ENCODE measurements at places on chromosomes 11 and 22.

DNA sequence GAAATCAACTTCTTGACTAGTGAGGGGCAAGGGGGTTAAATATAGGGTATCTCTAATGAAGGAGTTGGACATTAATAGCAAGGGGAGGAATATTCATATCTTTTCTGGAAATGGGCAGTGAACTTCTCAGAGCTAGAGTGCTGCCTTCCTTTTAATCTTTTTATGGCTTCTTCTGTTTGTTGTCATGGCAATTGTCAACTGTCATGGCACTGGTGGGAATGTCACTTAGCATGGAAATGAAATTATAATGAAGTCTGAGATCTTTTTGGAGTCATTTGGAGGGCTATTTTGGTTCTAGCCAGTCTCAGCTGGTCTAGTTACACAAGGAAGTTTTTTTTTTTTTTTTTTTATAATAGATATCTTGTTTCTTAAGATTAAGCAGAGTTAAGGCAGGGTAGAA, 250.2 kb downstream of the AASDHPPT start:
- no peak for DNase-seq

- no peak for DNase-seq
These were observed 52.2 kb upstream of the CEP126 start for GRCh38 chr11:101862391-101863233.

- no peak for DNase-seq
These were observed 84.5 kb downstream of the DSCAML1 start for GRCh38 chr11:117712530-117712929.

DNA sequence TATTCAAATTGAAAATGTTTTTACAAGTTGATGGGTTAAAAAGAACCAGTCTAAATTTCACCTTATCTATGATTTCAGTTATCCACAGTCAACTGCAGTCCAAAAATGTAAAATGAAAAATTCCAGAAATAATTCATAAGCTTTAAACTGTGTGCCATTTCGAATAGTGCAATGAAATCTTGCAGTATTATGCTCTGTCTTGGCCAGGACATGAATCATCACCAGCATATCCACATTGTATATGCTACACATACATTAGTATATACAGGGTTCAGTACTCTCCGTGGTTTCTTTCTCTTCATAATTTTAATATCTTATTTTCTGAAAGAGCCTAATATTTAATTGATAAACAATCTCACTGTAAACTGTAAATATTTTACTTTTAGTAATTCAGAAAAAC, 45.9 kb downstream of the ARHGAP32 start:
- no peak for DNase-seq

DNA sequence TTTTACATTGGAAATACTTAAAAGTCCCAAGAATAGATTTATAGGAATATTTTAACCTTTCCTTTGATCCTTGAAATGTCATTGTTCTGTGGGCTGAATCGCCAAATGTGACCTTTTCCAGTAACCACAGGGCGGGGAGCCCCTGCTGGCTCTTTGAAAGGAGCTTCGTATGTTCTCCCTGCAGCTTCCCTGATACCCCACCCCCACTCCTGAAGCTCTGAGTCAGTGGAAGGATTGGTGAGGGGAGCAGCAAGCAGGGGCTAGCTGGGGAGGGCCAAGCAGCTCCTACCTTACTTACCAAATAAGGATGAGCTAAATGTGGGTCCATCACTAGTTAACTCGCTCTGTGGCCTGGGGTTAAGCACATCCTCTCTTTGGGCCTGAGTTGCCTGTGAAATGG, 87.7 kb downstream of the CHST1 start:
- no peak for DNase-seq

DNA sequence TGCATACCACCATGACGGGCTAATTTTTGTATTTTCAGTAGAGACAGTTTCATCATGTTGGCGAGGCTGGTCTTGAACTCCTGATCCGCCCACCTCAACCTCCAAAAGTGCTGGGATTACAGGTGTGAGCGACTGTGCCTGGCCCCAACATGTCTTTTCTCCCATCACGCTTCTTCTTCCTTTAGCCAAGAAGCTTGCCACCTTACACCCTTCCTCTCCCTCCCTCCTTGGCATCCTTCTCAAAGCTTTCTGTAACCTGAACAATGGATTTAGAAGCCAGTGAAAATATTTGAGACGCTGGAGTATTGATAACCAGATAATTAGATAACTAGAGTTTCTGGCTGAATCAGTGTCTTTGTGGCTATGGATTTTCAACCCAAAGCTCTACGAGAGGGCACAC, 11.3 kb upstream of the NNMT start:
- no peak for DNase-seq

- DNase-seq = peak; percentile 89
These were observed at the start of gene UBE2L3 for GRCh38 chr22:21567456-21568346. Gene UBE2L3, plus strand, starts transcription at chr22:21567714. Its CDS starts 31 bp downstream, at chr22:21567745.

DNA sequence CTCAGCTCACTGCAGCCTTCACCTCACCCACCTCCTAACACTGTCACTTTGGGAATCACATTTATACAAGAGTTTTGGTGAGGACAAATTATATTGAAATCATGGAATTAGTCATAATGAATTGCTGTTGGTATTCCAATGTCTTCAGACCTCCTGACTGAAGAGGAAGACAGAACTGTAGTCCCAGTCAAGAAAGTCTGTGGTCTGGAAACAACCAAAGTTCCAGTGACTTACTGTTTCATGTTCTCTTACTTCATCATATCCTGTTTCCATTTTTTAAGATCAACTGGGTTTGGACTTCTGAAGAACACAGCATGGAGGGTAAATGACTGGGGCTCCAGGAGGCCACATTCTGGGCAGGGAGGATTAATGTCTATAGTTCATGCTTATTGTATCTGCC, 43.0 kb upstream of the HIPK3 start:
- no peak for DNase-seq

DNA sequence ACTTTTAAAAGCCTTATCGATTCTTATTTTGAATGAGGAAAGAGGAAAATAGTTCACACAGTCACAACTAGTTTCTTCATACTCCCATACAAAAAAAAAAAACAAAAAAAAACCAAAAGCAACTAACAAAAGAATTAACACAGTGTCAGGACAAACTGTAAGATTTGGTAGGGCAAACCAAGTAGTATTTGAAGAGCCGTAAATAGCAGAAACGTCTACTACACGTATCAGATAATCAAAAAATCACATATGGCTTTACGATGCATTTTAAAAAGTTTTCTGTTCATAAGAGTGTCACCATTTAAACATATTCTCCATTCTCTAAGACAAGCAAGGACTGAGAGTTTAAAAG, 2.3 kb downstream of the PICALM start:
- DNase-seq = no peak

- DNase-seq = peak; percentile 85
These were observed 7.3 kb upstream of the NCF4 start for GRCh38 chr22:36853407-36854099.

DNA sequence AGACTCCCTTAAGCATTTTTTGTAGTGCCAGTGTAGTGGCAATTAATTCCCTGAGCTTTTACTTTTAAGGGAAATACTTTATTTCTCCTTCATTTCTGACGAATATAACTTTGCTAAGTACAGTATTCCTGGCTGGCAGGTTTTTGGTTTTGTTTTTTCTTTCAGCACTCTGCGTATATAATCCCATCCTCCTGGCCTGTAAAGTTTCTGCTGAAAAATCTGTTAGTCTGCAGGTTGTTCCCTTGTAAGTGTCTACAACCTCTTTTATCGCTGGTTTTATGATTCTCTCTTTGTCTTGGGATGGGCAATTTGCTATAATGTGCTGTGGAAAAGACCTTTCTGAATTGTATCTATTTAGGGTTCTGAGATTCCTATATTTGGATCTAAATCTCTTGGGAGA, 56.0 kb downstream of the KCNQ1OT1 start:
- no peak for DNase-seq

- no peak for DNase-seq
These were observed 330.4 kb downstream of the TMEM135 start for GRCh38 chr11:87368151-87368550.

GRCh38 chr11:28086569-28086968, 21.4 kb downstream of the KIF18A start:
- DNase-seq = no peak

DNA sequence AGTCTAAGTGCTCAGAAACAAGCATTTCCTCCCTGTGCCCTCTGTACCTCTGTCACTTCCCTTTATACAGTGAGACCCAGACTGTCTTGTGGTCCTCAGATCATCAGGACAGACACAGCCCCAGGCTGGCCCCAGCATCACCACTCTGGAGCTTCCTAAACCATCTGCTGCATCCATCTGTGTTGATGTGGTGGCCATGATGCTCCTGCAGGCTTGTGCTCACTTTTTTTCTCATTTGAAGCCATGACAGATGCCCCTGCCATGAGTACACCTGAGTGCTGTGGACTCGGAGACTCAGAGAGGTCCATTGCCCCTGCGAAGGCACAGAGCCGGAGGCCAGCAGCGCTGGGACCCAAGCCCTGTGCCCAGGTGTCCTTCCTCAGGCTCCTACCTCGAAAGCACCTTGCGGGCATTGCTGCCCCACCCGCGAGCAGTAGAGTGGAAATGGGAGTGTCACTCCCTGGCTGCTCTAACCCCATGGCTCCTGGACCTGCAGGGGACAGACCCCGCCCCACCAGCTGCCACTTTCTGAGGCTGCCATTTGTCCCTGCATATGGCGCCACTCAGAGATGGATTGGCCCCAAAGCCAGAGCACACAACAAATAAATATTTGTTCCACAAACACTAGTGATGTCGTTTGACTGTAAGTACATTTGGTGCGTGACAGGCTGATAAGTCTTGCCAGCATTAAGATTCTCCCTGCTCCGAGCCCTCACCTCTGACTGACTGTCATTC, 593.5 kb downstream of the TBC1D22A start:
- no peak for DNase-seq

DNA sequence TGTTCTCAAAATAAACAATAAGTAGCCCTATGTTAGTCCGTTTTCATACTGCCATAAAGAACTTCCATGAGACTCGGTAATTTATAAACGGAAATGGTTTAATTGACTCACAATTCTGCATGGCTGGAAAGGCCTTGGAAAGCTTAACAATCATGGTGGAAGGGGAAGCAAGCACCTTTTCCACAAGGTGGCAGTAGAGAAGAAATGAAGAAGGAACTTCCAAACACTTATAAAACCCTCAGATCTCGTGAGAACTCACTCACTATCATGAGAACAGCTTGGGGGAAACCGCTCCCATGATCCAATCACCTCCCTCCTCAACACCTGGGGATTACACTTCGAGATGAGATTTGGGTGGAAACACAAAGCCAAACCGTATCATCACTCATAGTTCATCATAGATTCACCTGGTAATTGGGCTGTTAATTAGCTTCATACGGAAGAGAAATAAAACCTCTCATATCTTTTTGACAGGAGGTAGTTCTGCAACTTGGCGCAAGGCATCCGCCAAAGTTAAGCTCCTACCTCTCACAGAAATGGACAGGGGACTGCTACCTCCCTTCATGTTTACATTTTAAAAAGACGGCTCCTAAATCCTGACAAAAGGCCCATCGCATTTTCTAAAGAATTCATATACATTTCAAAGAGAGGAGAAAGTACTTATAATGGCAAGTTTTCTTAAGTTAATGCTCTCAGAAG, 49.0 kb downstream of the MUC15 start:
- peak; percentile 45 for DNase-seq

GRCh38 chr11:76526878-76527277, 82.1 kb downstream of the EMSY start:
- DNase-seq = no peak

- DNase-seq = no peak
These were observed 6.5 kb downstream of the GAL3ST3 start for GRCh38 chr11:66042227-66042995.

- DNase-seq = peak; percentile 13
These were observed 21.0 kb upstream of the ADSL start for GRCh38 chr22:40325315-40325714.

DNA sequence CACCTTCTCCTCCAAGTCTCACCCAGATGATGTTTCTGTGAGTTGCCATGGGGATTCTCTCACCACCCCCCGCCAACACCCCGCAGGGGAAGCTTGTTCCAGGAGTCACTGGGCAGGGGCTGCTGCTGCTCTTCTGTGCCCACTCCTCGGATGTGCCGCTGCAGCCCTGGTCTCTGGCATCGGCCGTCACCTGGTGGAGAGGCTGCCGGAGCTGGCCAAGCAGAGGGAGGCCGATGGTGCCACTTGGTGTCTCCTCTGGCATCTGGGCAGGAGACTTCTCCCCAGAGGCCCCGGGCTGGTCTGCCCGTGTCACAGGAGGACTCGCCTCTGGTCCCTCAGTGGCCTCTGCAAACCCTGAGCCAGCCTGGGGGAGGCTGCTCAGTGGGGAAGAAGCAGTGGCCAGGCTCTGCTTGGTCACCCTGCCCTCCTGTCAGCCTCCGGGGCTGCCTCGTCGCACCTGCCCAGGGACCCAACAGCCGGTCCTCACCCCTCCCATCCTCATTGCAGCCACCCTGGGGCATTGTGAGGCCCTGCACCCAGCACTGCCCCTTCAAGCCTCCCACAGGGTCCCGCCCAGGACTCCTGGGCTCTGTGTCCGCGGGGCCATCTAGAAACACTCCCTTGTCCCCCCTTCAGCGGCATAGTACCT, 424 bp upstream of the ADORA2A start:
- no peak for DNase-seq

DNA sequence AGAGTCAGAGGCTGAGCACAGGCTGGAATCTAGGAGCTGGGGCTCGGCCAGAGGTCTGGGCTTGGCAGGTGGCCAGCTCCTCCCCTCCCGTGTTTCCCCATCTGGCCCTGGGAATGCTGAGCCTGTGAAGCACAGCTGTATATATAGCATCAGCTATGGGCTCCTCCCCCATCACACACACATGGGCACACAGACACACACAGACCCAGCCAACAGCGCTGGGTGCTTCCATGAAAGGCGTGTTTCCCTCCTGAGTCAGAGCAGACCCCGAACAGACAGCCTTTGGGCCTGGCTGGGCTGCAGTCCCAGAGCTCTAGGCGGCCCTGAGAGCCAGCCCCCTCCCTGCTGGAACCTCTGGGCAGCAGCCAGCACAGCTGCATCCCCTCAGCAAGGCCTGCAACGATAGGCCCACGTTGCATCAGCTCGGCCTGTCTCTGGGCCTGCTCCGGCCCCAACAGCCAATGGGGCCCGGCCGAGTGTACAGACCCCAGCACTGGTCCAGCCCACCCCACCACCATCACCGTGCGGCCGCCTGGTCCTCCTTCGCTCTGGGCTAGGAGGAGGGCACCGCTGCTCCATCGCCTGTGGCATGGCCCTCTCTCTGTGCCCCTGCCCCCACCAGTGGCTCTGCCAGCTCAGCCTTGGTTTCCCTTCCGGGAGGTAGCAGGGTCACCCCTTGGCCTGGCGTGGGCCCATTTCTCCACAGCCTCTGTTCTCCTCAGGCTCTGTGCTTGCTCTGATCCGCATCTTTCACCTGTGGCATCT, 7.6 kb upstream of the SERPINH1 start:
- DNase-seq = no peak

GRCh38 chr11:17407575-17407974, 19.1 kb upstream of the KCNJ11 start:
- DNase-seq = no peak

Measured in GM12865 (cell line).